ENCODE measurements at places on chromosomes 6 and 20.

DNA sequence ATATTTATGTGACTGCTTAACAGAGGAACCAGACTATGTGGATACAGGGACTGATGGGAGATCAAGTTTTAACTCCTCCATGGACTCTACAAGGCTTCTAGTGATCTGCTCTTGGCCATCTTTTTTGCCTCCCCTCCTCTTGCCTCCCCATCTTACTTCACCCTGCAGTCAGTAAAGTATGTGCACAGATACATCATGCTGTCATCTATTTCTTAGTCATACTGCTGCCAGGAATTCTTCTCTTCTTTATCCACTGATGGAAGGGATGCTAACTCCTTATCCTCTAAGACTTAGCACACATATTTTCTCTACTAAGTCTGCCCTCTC is 27.6 kb upstream of the FAM83C start:
- ATAC-seq, result no peak

- ATAC-seq, result no peak
Observed at GRCh38 chr20:53312957-53313356, 280.7 kb downstream of the ZNF217 start.

DNA sequence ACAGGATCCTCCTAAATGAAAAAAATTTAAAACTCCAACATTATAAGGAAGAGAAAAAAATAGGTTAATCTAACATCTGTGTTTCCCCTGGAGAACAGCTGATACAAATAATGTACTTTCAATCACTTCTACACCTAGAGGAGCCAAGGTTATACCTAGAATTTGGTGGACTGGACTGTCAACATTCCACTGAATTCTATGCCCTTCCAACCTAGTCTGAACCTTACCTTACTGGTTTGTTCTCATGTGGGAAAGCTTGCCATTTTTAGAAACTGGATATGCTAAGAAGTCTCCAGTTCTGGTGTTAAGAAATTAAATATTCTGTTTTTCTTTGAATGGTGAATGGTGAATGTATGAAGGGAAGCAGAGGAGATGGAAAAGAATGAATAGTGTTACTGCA is 162.4 kb downstream of the DST start:
- ATAC-seq, result no peak

DNA sequence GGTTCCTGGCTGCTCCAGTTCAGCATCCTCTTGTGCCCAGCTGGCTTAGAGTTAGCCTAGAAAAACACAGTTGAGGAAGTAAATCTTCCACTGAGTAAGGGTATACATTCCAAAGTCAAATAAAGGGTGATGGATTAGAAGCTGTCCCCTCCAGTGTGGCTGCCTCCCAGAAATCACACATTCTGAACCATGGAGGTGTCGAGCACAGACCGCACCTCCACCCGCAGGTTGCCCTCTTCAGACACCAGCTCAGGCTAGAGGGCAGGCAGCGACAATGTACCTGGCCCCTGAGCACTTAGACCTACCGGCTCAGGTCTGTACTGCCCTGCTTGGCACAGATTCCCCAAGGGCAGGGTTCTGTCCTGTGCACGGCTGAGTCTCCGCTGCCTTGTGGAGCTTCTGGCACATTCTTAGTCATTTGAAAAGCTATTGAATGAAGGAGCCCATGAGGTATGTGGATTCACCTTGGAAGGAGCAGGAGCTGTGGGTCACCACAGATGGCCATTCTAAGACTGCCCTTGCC is 118.1 kb downstream of the FAM120B start:
- no peak for ATAC-seq

DNA sequence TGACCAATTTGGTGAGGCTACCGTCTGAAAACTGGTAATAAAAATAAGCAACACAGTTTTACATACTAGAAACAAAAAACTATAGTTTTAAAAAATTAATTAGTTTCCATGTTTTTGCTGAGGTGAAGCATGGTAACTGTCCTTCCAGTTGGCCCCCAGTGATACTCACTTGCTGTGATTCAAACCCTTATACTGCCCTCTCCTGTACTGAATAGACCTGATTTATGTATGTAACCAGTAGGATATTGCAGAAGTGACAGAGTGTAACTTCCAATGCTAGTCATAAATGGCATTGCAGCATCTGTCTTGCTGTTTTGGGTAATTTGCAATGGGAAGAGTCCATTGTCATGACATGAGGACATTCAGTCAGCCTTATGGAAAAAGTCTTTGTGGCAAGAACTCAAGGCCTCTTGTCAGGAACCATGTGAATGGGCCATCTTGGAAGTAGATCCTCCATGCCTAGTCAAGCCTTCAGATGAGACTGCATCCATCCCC is 8.9 kb upstream of the CHD6 start:
- no peak for ATAC-seq
